Left hindlimb (tissue), 1 donor: ENCODE measurements at places on chromosomes 5 and 9.

GRCh38 chr5:3351581-3352442 lies 243.8 kb upstream of the IRX1 start:
- DNase-seq: no peak

DNA sequence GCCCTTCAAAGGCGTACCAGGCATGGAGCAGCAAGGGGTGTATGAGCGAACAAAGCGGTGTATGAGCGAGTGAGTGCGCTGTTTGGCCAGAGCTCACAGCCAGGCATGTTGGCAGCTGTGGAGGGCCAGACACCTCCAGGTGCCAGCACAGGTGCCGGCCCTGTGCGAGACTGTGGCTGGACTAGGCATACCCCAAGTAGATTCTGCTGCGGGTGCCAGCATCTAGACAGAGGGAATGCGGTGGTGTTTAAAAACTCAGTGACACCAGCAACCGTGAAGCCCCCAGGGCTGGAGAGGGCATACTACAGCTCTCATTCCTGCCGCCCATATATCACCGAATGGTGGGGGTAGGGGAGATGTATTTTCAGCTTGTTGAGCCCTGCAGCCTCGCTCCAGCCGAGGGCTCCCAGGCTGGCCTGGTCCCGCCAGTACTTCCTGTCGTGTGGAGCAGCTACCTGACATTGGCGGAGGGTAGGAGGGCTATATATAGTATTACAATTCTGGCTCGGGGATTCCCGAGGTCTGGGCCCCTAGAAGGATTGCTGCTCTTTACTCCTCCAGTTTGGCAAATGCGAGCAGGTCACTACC lies 1829.6 kb upstream of the NUDT12 start:
- DNase-seq: no peak

DNA sequence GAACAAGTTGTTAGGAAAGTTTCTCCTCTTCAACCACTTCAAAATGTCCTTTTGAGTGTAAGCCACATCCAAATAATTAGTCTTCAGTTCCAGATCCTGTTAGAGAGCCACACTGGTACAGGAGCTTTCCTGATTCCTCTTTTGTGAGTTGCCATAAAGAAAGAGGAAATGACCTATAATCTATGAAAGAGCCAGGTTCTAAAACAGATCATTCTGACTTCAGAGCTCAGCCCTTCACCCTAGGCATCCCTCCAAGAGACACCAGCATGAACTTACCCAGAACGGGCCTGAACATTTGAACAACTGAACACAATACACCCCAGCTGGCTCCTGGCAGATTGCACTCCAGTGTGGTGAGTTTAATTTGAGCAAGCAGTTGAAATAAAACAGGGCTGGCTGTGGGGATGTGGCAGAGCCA lies 25.7 kb downstream of the SLC1A1 start:
- no peak for DNase-seq

- peak; percentile 23 for DNase-seq
Observed at GRCh38 chr9:93120846-93121315, 13.2 kb downstream of the NINJ1 start.

DNA sequence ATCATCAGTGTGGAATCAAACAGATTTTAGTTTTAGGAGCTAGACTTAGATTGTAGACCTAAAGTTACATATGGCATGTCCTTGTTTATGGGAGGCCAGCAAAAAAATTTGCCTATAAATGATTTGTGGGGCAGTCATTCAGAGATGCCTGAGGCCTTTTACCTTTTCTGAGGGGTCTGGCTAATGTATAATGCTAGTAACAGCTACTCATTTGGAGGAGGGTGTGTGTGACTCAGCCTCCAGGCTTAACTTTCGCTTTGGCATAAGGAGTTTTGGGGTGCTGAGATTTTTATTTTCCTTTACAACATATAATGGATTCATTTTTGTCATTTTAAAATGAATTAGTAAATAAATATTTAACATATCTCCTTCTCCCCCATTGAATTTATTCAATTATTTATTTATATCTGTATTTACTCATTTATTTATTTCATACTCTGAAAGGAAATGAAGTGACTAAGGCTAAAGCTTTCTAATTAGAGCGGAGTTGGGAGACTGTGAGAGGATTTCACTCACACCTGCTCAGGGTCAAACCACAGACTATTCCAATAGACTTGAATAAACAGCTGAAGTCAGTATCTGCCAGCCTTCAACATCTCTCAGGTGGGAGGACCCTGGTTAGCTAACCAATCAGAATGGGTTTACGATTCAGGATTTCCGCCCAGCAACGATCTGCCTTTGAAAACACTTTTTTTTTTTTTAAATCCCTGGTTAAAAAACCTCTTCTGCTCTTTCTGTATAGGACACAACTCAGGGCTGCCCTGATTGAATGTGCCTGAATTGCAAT lies 487.5 kb upstream of the SGCD start:
- no peak for DNase-seq

DNA sequence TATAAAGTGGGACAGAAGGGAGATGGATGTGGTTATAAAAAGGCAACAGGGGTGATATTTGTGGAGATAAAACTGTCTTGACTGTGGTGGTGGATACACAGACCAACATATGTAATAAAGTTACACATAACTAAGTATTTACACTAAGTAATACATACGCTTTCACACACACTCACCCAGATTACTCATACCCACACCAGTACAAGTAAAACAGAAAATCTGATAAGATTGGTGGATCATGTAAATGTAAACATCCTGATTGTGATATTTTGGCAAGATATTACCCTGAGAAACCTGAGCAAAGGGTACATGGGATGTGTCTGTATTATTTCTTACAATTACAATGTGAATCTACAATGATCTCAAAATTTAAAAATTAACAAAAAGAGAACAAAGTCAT lies 53.3 kb upstream of the SLIT3 start:
- no peak for DNase-seq

- DNase-seq: peak; percentile 76
Observed at GRCh38 chr5:958701-959571, 49.7 kb upstream of the NKD2 start.

GRCh38 chr5:152736906-152737305 lies 331.8 kb upstream of the NMUR2 start:
- DNase-seq: no peak

DNA sequence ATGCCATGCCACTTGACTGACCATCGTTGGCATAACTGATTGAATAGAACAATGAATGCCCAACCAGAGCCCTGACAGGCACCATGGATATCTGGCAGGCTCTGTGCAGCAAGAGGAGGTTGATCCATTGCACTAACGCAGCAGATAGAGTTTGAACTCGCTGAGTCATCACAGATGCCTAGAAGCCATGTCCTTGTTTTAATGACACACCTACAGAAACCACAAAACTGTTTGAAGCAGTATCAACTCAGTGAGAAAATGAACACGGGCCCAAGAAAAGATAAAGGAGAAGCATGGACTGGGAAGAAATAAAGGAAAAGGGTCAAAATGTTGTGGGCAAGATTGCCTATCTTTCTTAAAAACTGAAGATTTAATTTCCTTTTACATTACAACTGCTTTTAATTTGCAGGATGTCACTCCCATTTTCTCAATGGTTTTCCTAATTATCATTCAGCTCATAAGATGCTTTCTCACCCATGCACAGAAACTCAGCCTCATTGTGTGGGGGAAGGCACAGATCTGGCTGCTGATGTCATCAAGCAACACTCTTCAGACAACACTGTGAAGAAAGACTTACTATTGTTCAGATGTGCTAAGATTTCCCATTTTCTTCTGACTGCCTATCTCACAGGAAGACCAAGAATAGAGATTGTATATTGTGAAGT lies 129.0 kb downstream of the PIK3R1 start:
- no peak for DNase-seq

GRCh38 chr5:30809933-30810332 lies 383.6 kb upstream of the CDH6 start:
- DNase-seq: no peak

- peak; percentile 67 for DNase-seq
Observed at GRCh38 chr9:134689321-134690181, 47.9 kb downstream of the COL5A1 start.

GRCh38 chr5:122719991-122720746 lies 54.7 kb upstream of the SNX2 start:
- DNase-seq: no peak

DNA sequence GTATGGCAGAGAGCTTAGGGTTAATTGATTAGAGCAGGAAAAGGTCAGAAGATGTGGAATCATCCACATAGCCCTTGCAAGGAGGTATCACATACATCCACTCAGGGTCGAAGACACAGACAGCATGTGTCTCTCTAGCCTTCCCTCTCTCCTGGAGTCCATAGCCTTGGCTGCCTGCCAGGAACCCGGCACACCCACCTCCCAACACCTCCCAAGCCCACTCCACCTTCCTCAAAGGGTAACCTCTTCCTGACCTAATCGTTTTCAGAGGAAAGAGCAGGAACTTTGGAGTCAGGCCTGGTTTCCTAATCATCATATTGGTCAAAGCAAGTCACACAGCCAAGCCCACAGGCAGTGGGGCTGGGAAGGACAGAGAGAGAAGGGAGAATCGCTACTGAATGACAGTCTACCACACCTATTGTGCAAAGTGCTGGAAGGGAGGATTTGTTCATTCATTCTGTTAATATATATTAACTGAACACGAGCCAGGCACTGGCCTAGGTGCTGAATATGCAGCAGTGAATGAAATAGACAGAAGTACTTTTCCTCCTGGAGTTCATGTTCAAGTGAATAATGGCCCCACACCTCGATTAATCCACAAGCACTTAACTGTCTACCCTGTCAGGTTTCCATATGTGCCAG lies 107.8 kb downstream of the KCNIP1 start:
- DNase-seq: no peak

GRCh38 chr5:160230686-160231527 lies 1.6 kb downstream of the FABP6 start:
- no peak for DNase-seq

DNA sequence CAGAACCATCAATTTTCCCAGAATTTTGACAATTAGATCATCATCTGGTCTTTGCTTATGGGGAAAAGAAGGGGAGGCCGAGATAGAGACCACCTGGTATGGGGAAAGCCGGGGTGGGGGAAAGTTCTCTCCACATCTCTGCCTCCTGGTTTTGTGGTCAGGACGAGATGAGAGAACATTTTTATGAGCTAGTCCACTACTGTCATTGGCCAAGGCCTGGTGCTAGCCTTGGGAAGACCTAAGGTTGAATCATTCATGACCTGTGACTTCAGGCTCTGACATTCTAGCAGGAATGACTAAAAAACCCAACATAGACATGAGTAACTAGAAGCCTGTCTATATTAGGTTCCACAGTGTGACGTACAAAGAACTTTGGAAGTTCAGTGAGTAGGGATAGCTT lies 135.2 kb downstream of the PTTG1 start:
- no peak for DNase-seq

DNA sequence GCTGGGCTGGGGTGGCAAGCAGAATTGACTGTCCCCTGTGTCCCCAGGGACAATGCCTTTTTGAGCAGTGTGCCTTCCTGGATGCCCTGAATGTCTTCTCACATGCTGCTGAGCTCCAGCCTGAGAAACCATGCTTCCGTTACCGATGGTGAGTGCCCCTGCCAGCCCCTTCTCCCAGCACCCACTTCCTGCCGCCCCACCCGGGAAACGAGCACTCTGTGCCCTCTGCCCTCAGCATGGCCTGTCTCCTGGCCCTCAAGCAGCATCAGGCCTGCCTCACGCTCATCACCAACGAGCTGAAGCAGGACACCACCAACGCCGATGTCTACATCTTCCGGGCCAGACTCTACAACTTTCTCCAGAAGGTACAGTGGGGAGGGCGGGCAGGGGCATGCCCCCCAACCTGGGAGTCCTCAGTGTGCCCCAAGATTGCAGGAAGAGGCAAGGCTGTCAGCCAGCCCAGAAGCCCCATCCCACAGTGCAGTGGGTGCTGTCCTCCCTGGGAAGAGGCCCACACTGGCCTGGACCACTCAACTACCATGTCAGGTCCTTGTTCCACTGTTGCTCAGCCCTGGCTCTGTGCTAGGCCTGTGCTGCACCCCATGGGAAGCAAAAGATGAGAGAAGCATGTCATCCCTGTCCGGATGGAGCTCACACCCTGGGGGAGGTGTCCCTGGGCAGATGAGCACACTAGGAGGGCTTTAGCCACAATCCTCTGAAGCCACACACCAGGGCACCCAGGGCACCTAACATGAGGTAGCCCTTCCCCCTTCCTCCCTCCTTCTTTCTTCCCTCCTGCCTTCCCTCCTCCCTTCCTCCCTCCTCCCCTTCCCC lies 4.4 kb downstream of the TTC16 start:
- no peak for DNase-seq

DNA sequence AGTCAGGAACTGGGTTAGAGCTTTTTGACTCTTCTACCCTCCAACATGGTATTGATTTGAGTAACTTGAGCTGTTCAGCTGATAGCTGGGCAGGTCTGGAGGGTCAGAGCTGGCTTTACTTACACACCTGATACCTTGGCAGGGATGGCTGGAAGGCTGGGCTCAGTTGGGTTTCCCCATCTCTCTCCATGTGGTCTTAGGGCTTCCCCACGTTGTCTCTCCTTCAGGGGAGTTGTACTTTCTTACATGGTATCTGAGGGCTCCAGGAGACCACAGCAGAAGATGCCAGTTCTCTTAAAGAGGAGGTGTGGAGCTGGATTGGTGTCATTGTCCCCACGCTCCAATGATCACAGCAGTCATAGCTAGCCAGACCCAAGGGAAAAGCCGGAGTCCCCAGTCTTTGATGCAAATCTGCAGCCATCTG lies 25.6 kb downstream of the ISOC1 start:
- DNase-seq: no peak

DNA sequence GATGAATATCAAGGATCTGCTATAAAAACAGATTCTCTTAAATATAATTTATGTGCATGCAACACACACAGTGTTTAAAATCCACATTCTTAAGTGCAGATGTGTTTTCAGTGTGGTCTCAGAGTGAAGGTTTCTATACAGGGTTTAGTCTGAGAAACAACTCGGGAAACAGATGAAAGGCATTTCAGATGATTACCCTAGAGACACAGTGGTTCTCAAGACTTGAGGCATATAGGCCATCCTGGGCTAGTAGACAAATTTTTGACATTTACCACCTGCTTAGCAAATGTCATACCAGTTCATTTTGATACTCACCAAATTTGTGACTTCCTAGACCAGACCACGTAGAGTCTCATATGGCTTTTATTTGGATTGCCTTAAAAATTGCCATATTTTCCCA lies 216.5 kb downstream of the ARL15 start:
- no peak for DNase-seq

DNA sequence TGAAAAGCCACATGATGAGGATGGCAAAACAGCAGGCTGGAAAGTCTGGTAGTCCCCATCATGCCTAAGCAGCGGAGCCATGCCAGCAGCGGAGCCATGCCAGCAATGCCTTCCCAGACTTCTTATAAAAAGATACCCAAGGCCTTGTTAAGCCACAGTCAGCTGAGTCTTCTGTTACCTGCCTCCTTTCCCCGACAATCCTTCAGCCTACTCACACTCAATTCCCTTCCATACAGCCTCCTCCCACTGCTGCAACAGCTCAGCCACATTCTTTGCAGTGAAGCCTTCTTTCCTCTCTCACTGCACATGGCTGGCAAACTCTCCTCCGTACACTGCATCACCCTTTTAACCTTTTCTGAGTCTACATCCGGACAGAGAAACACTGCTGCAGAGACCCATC lies 114.9 kb downstream of the AUH start:
- no peak for DNase-seq

DNA sequence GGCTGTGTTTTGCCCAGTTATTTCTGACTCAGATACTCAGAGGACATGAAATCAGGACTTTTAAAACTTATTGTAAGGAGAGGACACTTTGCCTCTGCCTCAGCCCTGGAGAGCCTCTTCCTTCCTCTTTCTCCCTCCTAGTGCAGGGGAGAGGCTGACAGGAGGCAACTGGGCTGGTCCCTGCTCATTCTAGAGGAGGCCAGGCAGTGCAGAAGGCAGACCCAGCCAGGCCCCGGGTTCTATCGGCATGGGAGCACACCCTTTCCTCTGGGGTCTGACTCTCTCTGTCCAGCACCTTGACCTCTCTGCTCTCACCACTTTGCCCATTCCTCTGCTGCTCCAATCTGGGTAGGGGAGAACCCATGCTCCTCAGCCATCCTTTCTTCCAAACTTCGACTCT lies 16.0 kb upstream of the SMIM32 start:
- DNase-seq: no peak
